ENCODE measurements at places on chromosomes 11 and 22.

DNA sequence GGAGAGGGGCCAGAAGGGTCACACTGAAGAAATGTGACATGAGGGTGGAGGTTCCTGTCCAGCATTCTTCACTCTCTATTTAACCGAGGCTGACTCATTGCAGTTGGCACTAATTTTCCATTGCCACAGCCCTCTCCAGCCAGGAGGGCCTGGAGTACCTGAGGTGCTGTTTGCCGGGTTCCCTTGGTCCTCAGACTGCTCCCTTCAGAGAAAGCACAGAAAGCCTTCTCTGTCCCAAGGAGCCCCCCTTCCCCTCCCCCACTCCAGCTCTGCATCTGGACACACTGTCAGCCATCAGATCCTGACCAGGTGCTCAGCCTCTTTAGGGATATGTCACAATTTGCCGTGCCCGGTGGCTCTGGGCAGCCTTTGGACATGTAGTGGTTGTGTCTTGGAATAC lies 3.2 kb upstream of the C11orf91 start:
- DNase-seq, result no peak

DNA sequence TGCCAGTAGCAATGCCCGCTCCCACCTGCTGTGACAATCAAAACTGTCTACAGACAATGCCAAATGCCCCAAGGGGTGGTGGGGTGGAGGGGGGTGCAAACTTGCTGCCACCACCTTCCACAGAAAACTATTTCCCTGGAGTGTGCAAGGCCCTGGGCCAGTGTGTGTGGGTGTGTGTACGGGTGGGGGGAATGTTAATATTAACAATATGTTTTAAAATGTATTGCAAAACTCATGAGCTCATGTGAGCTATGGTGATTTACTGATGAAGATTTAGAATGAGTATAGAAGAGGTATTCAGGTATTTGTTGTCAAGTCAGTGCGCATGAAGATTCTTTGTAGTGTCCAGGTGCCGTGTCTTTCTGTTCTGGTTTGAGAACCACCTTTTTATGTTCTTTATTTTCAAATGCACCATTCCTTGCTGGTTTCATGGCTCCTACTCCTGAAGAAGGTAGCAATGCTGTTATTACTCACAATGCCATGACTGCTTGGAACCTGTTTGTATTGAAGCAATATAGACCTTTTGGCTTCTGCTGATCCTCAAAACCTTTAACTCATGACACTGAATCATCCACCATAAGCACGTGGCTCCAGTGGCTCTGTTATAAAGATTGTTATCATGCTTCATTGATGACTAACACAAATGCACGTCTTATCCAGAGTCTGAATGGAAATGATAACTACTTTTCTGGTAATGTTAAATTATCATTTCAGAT lies 29.9 kb upstream of the AQP11 start:
- DNase-seq, result peak; percentile 87

DNA sequence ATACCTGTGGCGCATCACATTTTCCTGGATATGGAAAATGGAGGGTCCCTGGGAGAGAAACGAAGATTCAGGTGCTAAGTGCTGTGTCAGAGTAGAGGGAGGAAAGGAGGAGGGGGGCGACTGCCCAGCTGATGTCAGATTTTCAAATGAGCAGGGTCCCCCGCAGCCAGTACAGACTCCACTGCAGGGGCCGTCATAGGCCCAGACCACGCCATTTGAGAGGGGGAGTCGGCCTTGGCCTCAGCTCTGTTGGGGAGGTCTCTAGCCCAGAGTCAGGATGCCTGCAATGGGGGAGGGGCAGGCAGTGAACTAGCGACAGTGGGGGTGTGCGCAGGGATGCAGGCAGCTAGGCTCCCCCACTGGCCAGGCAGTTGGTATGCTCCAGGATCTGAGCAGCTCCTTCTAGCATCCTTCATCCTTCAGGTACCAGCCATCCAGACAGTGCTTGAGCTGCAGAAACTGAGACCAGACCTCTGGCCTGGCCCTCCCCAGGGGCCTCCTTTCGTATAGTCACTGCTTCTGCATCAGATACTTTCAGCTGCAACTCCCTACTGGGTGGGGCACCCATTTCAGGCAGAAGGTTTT lies at the start of the genes BSCL2 and GNG3:
BSCL2 (minus strand) TSS at position 148 of the 585 bp plus-strand sequence. CDS start 229 bp downstream, outside the sequence.
GNG3 (plus strand) TSS at position 400 of the 585 bp plus-strand sequence. CDS start 620 bp downstream, outside the sequence.
- no peak for DNase-seq

DNA sequence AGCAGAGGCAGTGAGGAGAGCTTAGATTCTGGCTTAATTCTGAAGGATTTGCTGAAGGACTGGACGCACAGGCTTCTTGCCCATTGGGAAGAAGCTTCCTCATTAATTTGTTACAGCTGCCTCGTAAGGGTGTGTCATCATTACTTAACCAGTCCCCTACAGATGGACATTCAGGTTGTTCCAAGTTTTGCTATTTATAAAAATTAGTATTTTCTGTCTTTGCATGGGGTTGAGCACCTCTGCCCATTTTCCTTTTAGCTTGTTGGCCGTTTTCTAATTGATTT lies 38.1 kb downstream of the CAPN1 start:
- peak; percentile 56 for DNase-seq

- peak; percentile 57 for DNase-seq
These were observed 22.1 kb downstream of the CD44 start for GRCh38 chr11:35160902-35161597.

GRCh38 chr11:10604798-10605197 lies 36.3 kb upstream of the LYVE1 start:
- no peak for DNase-seq

GRCh38 chr22:48953830-48954229 lies 873.8 kb downstream of the BRD1 start:
- no peak for DNase-seq

GRCh38 chr11:76835928-76836612 lies 24.6 kb upstream of the ACER3 start:
- peak; percentile 93 for DNase-seq

GRCh38 chr11:65078151-65078550 lies 5.7 kb downstream of the CDCA5 start:
- DNase-seq, result no peak

- peak; percentile 48 for DNase-seq
These were observed 14.3 kb upstream of the FGF19 start for GRCh38 chr11:69718147-69718546.

- DNase-seq, result no peak
These were observed 18.2 kb downstream of the YWHAH start for GRCh38 chr22:31962387-31963125.

- no peak for DNase-seq
These were observed 1.7 kb upstream of the DCHS1 start for GRCh38 chr11:6657346-6657745.

DNA sequence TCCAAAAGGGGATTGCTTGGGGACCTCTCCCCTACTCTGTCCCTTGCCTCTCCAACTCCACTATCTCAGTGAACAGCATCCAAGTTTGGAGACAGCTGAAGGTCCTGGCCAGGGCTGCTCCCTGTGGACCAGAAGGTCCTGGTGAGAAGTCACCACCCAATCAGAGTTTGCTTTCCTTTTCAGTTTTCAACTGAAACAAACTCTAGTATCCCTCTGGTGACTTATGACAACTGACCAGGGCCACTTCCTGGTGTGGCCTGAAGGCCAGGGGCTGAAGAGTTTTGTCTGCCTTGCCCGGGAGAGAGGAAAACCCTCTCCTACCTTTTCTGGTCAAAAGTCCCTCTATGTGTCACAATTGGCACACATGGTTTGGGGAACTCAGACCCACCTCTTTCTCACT lies 5.1 kb downstream of the JAML start:
- DNase-seq, result no peak

DNA sequence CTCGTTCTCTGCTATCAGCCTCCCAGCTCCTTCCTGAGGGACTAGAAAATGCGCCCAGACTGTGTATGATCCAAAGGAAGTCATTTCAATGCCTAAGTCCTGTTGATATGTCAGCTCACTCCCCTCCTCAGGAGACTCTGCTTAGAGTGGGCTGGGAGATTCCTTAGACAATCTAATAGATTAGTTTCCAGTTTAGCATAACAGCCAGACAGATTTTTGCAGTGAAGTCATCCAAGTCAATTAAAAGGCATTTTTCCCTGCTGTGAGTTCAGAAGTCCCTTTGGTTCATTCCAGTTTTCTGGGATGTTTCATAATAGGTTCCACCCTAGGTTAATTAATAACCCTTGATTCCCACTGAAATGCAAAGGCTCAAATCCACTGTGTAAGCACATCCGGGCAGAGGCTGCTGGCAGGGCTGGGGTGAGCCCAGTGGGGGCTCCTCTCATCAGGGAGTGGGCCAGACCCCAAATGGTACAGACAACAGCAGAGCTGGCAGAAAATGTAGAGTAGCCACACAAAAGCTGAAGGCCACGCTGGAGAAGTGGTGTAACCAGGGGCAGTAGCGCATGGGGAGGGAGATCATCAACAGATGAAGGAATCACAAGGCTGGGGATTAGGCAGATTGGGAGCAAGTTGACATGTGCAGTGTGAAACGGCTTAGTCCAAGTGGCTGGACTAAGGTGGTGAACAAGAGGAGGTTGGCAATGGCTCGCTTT lies 90.6 kb downstream of the SYN3 start:
- DNase-seq, result no peak

GRCh38 chr11:109527496-109527895 lies 105.5 kb downstream of the C11orf87 start:
- DNase-seq, result peak; percentile 7

DNA sequence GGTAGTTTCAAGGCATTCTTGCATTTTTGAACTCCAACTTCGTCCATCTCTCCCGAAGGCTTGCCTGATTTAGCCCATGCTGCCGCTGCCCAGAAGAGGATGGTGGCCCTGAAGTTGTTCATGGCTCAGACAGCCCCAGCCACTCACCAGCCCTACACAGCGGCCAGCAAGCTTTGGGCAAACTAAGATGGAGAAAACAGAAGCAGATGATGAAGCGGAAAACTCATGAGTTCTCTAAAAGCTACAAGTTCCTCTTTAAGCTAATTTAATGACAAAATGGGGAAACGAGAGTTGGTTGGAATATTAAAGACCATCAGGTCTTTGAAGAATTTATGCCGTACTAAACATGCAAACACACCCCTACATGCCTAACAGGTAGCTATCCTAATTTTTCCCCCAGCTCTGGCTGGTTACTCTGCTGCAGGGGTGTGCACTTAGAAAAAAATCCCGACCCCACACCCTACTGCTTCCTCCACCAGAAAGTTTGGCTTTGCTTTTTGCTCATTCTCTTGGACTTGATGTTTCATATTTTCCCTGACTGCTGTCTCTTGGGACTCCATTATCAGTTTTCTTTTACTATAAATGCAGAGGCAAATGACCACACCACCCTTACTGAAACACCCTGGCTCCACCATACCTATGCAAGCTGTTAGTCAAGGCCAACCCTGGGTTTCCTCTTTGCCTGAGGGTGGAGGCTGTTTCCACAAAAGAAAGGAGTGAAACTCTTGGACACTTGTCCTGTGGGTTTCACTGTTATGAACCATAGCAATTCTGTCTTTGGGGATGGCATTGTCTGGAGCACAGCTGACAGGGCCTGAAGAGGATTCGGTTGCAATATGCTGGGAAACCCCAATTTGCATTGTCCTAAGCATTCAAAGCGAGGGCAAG lies at the start of gene MPEG1:
MPEG1 (minus strand) TSS at position 184 of the 888 bp plus-strand sequence; CDS start at position 122, 62 bp downstream.
- DNase-seq, result no peak

DNA sequence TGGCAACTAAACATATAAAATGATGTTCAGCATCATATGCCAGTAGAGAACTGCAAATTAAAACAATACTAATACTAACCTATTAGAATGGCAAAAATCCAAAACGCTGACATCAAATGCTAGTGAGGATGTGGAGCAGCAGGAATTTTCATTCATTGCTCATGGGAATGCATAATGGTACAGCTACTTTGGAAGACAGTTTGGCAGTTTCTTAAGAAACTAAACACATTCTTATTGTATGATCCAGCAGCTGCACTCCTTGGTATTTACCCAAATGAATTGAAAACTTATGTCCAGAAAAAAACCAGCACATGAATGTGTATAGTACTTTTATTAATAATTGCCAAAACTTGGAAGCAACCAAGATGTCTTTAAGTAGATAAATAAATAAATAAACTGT lies 258.0 kb downstream of the TENM4 start:
- peak; percentile 73 for DNase-seq

DNA sequence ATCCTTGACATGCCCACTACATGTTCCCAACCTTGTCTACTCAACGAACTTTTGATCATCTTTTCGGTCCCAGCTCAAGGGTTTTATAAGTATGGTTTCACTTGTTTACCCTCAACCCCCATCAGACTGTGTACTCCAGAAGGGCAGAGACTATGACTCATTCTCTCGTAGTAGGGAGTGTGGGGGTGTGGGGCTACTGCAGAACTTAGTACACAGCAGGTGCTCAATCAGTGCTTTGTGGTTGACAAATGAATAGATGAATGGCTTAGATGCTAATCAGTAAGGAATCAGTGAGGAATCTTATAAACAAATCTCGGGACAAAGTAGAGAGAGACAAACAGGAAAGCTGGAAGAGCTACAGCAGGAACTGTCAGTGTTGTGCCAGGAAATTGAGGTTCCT lies 151.7 kb upstream of the PLET1 start:
- DNase-seq, result no peak

DNA sequence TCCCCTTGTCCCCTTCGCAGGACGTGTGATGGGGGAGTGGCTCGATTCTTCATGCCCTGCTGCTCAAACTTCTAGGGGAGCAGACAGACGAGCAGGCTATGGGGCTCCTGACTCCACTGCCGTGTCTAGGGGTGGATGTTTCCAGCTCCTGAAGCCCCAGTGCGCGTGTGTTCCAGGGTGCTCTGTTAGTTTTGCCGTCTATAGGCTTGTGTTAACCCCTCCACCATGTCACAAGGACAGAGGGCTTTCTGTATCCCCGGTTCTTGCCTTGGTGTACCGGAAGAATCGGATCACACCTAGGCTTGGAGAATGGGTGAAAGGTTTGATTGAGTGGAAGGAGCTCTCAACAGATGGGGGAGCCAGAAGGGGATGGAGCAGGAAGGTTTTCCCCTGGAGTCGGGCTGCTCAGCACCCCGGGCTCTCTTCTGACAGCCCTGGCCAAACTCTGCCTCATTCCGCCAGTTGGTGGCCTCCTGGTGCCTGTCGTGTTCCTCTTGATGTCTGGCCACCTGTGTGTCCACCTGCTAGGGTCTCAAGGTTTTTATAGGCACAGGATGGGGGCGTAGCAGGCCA lies 810.7 kb downstream of the BRD1 start:
- no peak for DNase-seq

GRCh38 chr22:25970374-25970911 lies 198.8 kb upstream of the SEZ6L start:
- DNase-seq, result no peak

Measured in foreskin fibroblast (primary cell).